ENCODE measurements at places on chromosomes 2 and 18. TPM values are rescaled to one million over a fixed set of nuclear protein-coding genes. Genes with fewer than 3 reads are reported as not detected.

- DNase-seq = no peak
- no peak overlapping the region for H3K27ac ChIP-seq
- H3K4me1 ChIP-seq = no peaks in the 10 kb centered on the region
- H3K4me3 ChIP-seq = no peak overlapping the region
- no peaks in the 10 kb centered on the region for H3K36me3 ChIP-seq
Observed at GRCh38 chr2:34991508-34992274, 1363.9 kb upstream of the CRIM1 start.

The DPP10 gene
- total RNA-seq = not detected

The CACNB4 gene
- 0.18 TPM for total RNA-seq

The LYPD1 gene
- not detected for total RNA-seq

The STARD6 gene
- total RNA-seq = 0.46 TPM

Data from CD8-positive, alpha-beta memory T cell (primary cell).